ENCODE measurements at places on chromosomes 5 and 9. TPM values are rescaled to one million over a fixed set of nuclear protein-coding genes. Genes with fewer than 3 reads are reported as not detected.

MAMDC4 gene
- total RNA-seq = 4.1 TPM

EDIL3 gene
- 0.15 TPM for total RNA-seq

ZNF454 gene
- total RNA-seq = not detected

RGS7BP gene
- not detected for total RNA-seq

C5orf22 gene
- 14.7 TPM for total RNA-seq

All from A549 treated with CpdA at 1 μM for 4 hours (cell line).